ENCODE measurements at places on chromosomes 13 and 19. TPM values are rescaled to one million over a fixed set of nuclear protein-coding genes. Genes with fewer than 3 reads are reported as not detected.

GRCh38 chr13:48656608-48657007 lies 2.9 kb downstream of the CYSLTR2 start:
- no peaks in the 10 kb centered on the region for H3K27me3 ChIP-seq
- H3K36me3 ChIP-seq, result no peaks in the 10 kb centered on the region
- no peak overlapping the region for H3K27ac ChIP-seq
- H3K4me1 ChIP-seq, result peaks cover 24% of the 10 kb centered on the region

GRCh38 chr13:34941436-34941834 lies 635 bp upstream of the NBEA start:
- H3K4me1 ChIP-seq, result peaks cover 6% of the 10 kb centered on the region
- H3K27me3 ChIP-seq, result no peaks in the 10 kb centered on the region

GRCh38 chr19:13408889-13409518 lies 97.3 kb downstream of the CACNA1A start:
- no peaks in the 10 kb centered on the region for H3K36me3 ChIP-seq
- no peaks in the 10 kb centered on the region for H3K4me1 ChIP-seq
- no peak overlapping the region for H3K27ac ChIP-seq
- H3K4me3 ChIP-seq, result no peak overlapping the region
- no peak for DNase-seq

DNA sequence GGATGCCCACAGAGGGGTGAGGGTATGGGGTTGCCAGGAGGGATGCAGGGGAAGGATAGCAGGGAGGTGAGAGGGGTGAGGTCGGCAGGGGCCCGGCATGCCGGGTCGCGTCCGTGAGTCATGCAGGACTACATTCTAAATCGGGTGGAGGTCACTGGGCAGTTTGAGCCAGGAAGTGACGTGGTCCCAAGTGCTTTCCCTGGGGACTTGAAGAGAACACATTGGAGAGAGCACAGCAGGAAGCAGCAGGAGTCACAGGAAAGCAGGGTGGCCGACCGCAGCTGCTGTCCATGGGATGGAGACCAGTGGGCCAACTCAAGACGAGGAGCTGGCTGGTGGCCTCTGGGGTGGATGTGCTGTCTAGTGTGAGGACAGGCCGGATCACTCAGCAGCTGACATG lies 92.0 kb upstream of the WASF3 start:
- H3K27me3 ChIP-seq, result no peaks in the 10 kb centered on the region
- no peaks in the 10 kb centered on the region for H3K36me3 ChIP-seq
- no peak overlapping the region for H3K4me3 ChIP-seq
- no peaks in the 10 kb centered on the region for H3K4me1 ChIP-seq

- H3K27me3 ChIP-seq, result peaks cover 80% of the 10 kb centered on the region
- H3K4me1 ChIP-seq, result peaks cover 8% of the 10 kb centered on the region
- H3K4me3 ChIP-seq, result no peak overlapping the region
- no peaks in the 10 kb centered on the region for H3K36me3 ChIP-seq
- no peak overlapping the region for H3K27ac ChIP-seq
Observed at GRCh38 chr13:113118261-113119021, 4.2 kb upstream of the F10 start.

GRCh38 chr19:10836479-10837330 lies 693 bp upstream of the TMED1 start:
- H3K36me3 ChIP-seq, result peaks cover 17% of the 10 kb centered on the region
- peak overlapping the region; percentile 100 for H3K27ac ChIP-seq
- H3K4me3 ChIP-seq, result peak overlapping the region; percentile 55

DNA sequence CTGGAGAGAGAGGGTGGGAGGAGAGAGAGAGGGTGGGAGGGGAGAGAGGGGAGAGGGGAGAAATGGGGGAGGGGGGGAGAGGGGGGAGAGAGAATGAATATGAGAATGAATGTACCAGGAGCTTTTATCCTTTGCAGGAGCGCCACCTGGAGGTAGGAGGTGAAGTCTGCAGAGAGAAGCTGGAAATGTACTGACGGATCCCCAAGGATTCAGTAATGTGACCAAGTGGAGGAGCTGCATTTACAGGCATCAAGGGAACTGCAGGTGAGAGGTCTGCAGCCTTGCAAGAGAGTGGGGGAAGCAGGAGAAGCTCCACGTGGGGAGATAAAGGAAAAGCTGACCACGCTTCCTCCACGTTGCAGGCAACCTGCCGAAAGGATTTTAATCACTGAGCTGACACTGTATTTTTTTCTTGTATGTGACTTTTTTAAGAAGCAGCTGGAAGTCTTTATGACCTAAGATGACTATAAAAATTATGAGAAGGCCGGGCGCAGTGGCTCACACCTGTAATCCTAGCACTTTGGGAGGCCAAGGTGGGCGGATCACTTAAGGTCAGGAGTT lies 33.7 kb downstream of the VSTM1 start:
- no peaks in the 10 kb centered on the region for H3K36me3 ChIP-seq
- H3K27me3 ChIP-seq, result no peaks in the 10 kb centered on the region
- H3K4me1 ChIP-seq, result no peaks in the 10 kb centered on the region
- DNase-seq, result peak; percentile 66
- H3K4me3 ChIP-seq, result no peak overlapping the region
- no peak overlapping the region for H3K27ac ChIP-seq

DNA sequence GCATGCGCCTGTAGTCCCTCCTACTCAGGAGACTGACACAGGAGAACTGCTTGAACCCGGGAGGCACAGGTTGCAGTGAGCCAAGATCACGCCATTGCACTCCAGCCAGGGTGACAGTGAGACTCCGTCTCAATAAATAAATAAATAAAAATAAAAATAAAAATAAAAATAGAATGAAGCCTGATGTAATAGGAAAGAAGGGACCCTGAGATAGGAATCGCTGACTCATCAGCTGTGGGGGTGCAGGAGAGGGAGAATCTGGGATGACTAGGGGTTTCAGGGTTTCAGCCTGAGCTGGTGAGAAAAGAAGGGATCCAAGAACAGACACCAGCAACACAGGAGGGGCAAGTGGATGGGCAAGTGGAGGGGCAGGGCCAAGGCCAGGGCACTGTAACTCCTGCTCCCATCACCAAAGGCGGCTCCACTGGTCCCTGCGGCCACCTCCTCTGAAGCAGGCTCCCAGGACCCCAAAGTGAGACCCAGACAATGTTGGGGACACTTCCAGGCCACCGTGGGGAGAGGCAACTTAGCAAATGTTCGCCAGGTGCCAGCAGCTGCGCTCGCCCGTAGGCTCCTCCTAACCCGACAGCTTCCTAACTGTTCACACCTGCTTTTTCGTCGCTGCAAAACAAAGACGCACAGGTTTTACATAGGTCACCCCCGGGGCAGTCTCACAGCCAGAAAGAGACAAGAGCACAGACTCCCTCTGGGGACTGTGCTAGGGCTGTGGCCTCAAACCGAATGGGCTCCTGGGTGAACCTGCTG lies 1.2 kb downstream of the HAUS8 start:
- H3K4me1 ChIP-seq, result peaks cover 11% of the 10 kb centered on the region
- H3K27me3 ChIP-seq, result no peaks in the 10 kb centered on the region
- no peaks in the 10 kb centered on the region for H3K36me3 ChIP-seq
- DNase-seq, result no peak

DNA sequence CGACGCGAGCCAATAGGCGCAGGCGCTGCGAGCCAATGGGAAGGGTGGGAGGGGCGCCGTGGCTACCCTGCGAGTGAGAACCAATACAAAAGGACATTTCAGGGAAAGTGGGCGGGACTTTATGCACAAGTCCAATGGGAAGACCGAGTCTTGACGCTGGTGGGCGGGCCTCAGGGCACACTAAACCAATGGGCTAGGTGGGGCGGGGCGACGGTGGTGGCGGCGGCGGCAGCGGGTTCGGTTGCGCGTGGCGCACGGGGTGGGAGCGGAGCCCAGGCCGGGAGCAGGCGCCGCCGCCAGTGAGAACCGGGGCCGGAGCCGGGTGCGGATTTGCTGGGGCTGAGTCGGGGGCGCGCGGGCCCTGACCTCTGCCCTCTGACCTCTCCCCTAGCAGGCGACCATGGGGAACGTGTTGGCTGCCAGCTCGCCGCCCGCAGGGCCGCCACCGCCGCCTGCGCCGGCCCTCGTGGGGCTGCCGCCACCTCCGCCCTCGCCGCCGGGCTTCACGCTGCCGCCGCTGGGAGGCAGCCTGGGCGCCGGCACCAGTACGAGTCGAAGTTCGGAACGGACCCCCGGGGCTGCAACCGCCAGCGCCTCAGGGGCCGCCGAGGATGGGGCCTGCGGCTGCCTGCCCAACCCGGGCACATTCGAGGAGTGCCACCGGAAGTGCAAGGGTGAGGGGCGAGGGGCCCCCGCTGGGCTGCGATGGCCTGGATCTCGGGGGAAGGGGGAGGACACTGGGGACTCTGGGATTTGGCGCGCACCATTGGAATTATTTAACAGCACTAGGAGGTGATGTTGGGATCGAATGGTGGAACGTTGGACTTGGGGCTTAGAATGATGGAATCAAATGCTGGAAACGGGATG lies at the start of gene TOMM40:
Gene TOMM40, plus strand, starts transcription at position 239 of the 867 bp plus-strand sequence. Its CDS starts 162 bp downstream, at position 401.
- H3K4me1 ChIP-seq, result peaks cover 8% of the 10 kb centered on the region
- H3K27me3 ChIP-seq, result no peaks in the 10 kb centered on the region
- peak; percentile 100 for DNase-seq
- H3K27ac ChIP-seq, result peak within 1 kb of the TSS; percentile 87
- H3K36me3 ChIP-seq, result peaks cover 29% of the 10 kb centered on the region
- H3K4me3 ChIP-seq, result peak within 1 kb of the TSS; percentile 74

DNA sequence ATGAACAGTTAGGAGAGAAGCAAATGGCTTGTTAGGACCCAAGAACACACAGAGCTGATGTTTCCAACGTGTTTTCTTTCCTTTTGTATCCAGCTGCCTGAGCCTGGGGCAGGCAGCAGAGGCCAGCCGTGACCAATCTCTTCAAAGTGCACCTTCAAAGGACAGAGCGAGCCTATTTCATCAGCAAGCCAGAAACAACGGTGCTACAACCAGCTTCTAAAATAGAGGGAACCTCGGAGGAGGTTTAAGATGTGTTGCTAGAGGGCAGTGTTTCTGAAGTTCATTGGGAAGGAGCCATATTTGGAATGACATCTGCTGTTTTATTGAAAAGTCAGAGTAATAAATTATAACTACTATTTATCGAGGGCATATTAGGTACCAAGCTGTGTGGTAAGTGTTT lies 56.2 kb upstream of the RFC3 start:
- no peak overlapping the region for H3K4me3 ChIP-seq
- no peaks in the 10 kb centered on the region for H3K36me3 ChIP-seq
- no peak overlapping the region for H3K27ac ChIP-seq
- peak; percentile 8 for DNase-seq
- no peaks in the 10 kb centered on the region for H3K27me3 ChIP-seq

- no peak overlapping the region for H3K27ac ChIP-seq
- H3K4me1 ChIP-seq, result no peaks in the 10 kb centered on the region
- peak; percentile 52 for DNase-seq
Observed at GRCh38 chr19:8585894-8586750, 8.9 kb upstream of the MYO1F start.

GRCh38 chr13:106367361-106367971 lies 168.0 kb downstream of the EFNB2 start:
- H3K27ac ChIP-seq, result no peak overlapping the region
- no peaks in the 10 kb centered on the region for H3K27me3 ChIP-seq
- no peak overlapping the region for H3K4me3 ChIP-seq

DNA sequence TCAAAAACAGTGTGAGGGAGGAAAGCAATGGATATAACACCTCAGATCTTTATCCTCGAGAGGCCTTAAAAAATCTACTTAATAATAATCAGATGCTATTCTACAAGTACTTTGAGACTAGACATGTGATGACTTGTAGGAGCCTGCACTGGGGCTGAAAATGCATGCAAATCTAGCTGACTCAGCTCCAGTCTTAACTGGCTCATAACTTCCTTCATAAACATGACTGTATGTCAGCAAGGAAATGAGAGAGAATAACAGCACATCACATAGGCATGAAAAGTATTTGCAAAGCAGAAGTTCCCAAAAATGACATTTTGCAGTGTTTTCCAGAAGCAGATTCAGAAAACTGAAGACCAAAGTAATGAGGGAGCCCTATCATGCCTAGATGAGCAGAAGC lies 38.1 kb downstream of the PSG5 start:
- H3K4me1 ChIP-seq, result no peaks in the 10 kb centered on the region
- no peaks in the 10 kb centered on the region for H3K36me3 ChIP-seq
- H3K4me3 ChIP-seq, result no peak overlapping the region
- DNase-seq, result peak; percentile 18
- no peak overlapping the region for H3K27ac ChIP-seq

GRCh38 chr13:101673360-101674105 lies 221.1 kb downstream of the ITGBL1 start:
- no peaks in the 10 kb centered on the region for H3K27me3 ChIP-seq
- no peaks in the 10 kb centered on the region for H3K4me1 ChIP-seq
- H3K36me3 ChIP-seq, result no peaks in the 10 kb centered on the region

KLHL1 gene
- total RNA-seq, result not detected

GPR4 gene
- total RNA-seq, result 0.14 TPM

GPR12 gene
- total RNA-seq, result not detected

INSR gene
- total RNA-seq, result 27.8 TPM

OVOL3 gene
- not detected for total RNA-seq

PSG3 gene
- total RNA-seq, result not detected

GRIN2D gene
- total RNA-seq, result 2.7 TPM

All from cardiac muscle cell (in vitro differentiated cells and primary cell).